HS-5 (cell line): ENCODE measurements at places on chromosomes 4 and X.

GRCh38 chrX:18885328-18886004 is 98.4 kb downstream of the PHKA2 start:
- DNase-seq = no peak

GRCh38 chr4:53563824-53564223 is 27.5 kb downstream of the LNX1 start:
- peak; percentile 75 for DNase-seq

- DNase-seq = no peak
These were observed 19.3 kb upstream of the DUSP9 start for GRCh38 chrX:153627675-153628111.

GRCh38 chr4:41385481-41385880 is 128.8 kb downstream of the UCHL1 start:
- DNase-seq = no peak

- no peak for DNase-seq
These were observed 19.7 kb downstream of the FABP2 start for GRCh38 chr4:119302073-119302832.

DNA sequence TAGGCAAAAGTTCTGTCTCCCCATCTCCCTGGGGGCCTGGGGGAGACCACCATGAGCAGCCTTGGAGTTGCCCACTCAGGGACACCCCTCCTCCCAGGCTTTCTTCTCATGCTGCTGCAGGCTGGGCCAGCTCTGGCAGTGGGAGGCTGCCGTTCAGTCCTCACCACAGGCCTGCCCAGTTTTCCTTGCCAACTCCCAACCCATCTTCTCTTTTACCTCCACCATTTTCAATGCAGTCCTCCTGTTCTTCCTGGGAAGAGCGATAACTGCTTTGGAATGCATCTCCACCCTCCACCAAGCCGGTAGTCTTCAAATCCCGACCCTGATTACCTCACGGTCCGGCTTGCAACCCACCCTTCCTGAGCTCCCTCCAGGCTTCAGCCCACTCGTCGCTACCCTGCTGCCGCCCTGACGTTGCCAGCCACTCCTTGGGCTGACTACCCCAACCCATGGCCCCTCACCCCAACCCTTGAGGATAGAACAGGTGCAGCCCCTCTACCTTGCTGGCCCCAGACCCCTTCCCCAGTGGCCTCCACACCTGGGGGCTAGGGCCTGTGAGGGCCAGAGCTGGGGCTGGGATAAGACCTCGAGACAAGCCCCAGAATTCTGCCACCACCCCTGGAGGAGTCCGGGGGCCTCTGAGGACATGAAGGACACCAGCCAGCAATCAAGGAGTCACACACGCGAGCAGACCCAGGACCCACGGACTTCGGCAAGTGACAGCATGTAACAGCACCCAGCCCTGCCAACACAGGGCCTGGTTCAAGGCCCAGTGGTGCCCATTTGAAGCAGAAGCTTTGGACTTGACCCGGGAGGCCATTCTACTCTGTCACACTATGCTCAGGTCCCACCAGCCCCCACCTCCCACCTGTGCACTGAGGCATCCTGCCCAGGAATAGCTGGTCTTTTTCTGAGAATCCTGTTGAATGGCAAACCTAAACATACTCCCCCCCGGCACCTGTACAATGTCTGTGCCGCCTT is 9.2 kb downstream of the WDR1 start:
- DNase-seq = peak; percentile 26

DNA sequence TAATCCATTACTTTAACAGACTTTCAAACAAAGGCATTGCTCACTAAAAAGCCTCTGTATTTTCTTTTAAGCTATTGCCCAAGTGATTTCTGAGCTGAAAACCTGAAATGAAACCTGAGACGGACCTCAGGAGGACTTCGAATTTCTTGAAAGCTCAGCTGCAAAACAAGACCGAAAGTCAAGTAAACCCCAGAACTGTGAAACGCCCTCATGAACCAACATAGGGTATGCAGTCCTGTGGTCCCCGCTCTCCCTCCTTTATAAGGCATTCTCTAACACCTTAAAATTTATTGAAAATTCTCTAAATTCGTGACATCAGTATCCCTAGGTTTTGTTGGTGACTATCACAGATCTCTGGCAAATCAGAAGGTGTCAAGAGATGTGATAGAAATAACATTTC is 91.8 kb downstream of the SHISA3 start:
- DNase-seq = no peak

- DNase-seq = no peak
These were observed 523.9 kb downstream of the GLUD2 start for GRCh38 chrX:121571333-121571732.

DNA sequence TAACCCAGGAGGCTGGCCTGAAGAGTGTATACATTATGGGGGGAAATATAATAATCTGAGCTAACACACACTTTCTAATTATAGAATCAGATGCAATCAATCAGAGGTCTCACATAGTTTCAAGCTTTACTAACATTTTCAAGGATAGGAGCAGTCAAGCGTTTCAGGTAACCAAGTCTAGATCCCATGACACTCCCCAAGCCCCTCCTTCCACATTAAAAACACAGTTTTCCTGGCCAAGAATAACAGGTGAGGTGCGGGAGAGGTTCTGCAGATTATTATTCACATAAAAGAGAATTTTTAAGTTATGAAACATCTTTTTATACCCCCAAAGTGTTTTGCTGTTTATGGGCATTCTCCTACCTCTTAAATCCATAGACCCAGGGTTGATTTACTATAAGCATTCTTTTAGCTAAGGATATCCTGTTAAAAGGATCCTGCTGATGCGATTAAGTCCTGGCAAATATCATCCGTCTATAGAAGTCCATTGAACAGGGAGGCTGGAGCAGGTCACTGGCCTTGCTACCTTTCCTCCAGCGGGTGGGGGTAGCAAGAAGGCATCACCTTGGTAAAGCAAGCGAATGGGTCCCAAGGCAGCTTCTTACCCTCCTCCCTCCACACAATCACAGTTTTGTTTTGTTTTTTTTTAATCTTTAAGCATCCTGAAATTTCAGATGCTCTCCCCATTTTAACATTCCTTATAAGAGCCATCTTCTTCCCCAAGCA is 104.7 kb upstream of the GPM6A start:
- no peak for DNase-seq

DNA sequence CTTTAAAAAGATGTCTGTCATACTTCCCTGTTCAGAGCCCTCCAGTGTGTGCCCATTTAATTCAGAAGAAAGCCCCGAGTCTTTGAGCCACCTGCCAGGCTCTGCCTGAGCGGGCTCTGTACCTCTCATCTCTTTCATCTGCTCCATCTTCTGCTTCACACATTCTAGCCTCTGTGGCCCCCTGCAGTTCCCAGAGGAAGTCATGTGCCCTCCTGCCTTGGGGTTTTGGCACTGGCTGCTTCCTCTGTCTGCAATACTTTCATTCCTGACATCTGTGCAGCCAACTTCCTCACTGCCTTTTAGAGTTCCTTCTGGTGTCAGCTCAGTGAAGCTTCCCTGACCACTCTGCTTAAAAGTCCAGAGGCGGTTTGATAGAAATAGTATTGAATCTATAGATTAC is 6.2 kb upstream of the STK32B start:
- DNase-seq = no peak

DNA sequence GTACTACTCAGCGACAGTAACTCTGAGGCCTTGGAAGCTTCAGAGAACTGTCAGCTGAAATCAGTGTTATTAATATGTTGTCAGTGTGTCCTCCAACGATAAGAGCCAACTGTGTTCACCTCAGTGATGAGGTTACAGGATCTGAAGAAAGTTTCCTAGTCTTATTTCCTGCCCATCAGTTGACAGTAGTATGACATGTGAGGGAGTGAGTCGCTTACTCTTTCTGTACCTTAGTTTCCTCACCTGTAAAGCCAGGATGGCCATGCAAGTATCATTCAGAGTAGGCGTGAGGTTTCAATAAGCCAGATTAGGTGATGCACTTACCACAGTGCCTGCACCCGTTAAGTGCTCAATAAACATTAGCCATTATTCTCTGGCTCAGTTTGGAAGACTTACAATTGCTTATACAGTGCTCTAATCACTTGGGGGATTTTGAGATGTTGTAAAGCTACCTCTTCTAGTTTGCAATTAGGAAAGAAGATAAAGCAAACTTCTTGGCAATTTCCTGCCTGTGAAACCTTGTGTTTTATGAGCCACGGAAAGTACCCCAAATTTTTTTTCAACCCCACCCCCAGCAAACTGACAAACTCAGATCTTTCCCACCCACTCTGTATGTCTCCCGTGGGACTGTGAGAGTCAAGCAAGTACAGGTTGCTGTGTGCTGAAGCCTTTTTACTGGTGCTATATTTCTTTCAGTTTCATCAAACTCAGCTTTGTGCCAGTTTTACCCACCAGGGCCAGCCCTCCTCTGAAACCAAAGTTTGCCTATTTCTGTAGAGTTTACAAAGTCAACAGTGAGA is 62.2 kb downstream of the ANXA3 start:
- no peak for DNase-seq
